ENCODE measurements at places on chromosomes 12 and 14.

DNA sequence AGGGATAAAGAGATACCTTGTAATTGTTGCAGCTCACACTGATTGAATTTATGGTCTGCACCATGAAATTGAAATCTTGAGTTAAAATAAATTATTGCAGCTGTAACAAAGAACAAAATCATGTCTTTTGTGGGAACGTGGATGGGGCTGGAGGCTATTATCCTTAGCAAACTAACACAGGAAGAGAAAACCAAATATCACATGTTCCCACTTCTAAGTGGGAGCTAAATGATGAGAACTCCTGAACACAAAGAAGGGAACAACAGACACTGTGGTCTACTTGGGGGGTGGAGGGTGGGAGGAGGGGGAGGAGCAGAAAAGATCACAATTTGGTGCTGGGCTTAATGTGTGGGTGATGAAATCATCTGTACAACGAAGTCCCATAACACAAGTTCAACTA, 22.6 kb downstream of the ERP27 start:
- no peak for DNase-seq

DNA sequence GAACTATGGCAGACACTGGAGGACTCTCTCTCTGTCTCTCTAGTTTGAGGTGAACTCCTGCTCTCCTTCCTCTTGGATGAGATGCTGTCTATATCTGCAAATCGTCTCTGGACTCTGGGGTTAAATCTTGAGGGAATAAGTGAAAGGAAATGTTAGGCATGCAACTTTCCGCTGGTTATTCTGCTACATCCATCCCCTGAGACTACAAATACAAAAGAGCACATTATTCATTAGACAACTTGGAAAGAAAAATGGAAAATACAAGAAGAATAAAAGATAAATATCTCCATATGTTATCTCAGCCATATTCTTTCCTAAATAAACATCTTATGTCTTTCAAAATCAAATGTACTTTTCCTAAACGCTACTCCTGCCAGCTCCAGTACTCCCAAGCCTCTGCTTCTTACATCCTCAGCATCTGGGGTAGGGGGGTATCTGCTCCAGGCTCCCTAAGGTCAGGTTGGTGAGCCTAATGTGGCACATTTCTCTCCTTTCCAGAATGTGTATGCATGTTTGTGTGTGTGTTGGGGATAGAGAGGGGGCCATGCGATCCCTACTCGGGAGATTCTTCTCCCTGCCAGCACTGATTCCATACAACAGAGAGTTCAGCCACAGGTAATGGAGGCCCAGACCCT, 102.9 kb upstream of the FSCB start:
- no peak for DNase-seq

DNA sequence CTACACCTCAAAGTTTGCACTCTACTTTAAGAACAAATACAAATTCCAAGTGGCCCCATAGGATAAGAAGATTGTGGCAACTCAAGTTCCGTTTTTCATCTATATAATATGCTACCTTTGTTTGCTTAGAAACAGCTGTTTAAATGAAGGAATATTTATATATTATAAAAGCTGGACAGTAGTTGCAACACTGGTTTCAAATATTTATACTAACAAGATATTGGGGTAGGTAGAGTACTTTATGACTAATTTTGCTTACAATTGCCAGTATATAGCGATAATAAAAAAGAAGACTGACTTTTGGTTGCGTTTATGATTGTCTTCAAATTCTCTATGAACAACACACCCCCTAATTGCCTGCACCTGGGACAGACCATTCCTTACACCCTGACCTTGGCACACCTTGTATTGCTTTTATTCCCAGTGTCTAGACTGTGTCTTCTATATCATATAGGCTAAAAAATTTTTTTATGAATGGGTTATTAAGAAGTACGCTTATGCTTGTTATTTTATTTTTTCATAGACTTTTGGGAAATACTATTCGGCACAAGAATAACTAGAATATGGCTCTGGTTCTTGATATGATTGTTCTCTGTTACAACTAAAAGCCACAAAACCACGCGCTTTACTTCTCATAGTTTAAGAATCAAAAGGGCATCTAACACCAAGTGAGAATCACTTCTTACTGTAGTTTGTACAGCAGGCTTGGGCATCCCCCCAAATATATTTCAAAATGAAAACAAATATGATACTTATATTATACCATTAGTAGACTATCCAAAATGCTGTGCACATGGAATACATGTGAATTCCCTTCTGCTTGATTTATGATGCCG, 455.4 kb upstream of the DCN start:
- no peak for DNase-seq

DNA sequence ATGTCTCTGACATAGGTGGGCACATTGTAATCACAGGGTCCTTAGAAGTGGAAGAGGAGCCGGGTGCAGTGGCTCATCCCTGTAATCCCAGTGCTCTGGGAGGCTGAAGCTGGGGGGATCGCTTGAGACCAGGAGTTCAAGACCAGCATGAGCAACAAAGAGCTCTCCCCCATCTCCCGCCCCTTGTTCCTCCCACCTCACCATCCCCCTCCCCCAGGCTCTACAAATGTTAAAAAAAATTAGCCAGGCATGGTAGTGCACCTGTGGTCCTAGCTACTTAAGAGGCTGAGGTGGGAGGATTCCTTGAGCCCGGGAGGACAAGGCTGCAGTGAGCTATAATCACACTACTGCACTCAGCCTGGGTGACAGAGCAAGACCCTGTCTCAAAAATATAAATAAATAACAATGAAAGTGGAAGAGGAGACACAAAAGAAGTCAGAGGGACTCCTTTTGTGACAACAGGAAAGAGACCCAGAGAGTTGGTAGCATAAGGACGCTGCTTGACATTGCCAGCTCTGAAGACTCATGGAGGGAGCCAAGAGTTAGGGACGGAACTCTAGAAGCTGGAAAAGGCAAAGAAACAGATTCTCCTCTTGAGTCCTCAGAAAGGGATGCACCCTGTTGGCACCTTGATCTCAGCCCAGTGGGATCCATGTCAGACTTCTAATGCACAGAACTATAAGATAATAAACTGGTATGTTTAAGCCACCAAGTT, 29.6 kb upstream of the CSRP2 start:
- DNase-seq, result no peak

DNA sequence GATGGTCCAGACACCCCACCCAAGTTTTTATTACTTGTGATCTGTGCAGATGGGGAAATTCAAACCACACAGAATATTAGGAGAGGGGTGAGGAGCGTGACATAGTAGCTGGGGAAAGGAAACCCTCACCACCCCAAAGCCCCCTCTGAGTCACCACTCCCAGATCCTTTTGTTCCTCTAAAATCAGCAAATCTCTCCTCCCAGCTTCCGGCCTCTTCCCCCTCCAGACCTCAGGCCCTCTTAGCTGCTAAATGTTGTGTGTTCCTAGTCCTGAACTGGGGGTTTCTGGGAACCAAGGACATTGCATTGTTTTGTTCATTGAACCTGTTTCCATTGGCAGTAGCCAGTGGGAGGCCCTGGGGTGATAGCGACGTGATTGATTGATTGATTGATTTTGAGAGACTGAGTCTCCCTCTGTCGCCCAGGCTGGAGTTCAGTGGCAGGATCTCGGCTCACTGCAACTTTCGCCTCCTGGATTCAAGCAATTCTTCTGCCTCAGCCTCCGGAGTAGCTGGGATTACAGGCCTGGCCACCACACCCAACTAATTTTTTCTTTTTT, 5.9 kb upstream of the ORAI1 start:
- no peak for DNase-seq

- no peak for DNase-seq
These were observed 915.8 kb downstream of the VRK1 start for GRCh38 chr14:97713023-97713422.

- DNase-seq, result no peak
These were observed 249.3 kb upstream of the KRR1 start for GRCh38 chr12:75760573-75761294.

DNA sequence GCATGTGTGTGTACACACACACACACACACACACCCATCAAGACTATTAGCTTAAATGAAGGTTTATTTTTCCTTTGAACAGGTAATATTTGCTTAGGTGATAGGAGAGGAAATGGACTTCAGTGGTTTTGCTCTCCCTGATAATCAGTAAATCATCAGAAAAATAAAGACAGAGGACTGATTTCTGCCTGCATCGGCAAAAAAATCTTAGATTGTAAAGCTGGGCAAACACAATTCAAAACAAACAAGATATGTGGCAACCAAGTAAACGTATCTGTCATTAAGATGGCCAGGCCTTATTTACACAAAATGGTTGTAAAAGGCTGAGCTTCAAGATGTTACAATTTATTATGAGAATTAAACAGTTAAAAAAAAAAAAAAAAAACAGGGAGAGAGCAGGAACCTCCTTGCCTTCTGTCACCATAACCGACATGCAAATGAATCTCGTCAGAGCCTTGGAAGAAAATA, 31.3 kb downstream of the PRKD1 start:
- no peak for DNase-seq

DNA sequence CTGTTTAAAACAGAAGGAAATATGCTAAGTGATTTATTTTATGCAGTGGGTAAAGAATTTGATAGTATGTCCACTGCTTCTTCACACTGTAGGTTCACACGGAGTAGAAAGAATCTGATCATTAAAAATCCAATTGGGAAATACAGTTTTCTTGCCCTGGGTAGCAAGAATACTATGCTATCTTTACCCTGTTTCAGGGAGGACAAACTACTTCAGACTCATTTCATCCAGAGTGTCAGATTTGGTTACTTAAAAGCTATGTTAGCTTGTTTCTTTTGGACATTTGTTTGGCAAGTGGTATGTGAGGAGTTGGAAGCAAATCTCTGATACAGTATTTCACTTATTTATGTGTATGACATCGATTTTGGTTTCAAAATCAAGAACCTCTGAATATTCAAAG, 4.3 kb downstream of the FRS2 start:
- DNase-seq, result no peak

DNA sequence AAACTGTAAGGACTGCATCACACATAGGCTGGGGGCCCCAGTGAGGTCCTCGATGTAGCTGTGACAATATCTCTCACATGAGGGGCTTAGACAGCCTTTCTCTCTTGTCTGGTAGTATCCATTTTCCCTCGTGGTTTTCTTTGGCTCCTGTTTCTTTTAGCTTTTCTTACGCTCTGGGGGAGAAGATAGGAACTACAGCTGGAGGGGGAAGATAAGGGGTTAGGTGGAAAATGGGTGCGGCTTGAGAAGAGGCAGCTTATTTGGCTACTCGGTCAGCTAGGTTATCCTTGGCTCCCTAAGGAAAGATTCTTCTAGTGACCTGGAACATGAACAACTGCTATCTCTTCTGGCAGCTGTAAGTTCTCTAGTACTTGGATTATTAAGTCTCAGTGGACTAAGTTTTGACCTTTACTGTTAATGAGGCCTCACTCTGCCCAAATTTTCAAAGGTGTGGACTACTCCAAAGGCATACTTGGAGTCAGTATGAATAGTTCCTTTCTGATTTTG, 28.7 kb upstream of the CPNE8 start:
- DNase-seq, result no peak

GRCh38 chr12:71642264-71642663, 21.4 kb downstream of the ZFC3H1 start:
- no peak for DNase-seq

DNA sequence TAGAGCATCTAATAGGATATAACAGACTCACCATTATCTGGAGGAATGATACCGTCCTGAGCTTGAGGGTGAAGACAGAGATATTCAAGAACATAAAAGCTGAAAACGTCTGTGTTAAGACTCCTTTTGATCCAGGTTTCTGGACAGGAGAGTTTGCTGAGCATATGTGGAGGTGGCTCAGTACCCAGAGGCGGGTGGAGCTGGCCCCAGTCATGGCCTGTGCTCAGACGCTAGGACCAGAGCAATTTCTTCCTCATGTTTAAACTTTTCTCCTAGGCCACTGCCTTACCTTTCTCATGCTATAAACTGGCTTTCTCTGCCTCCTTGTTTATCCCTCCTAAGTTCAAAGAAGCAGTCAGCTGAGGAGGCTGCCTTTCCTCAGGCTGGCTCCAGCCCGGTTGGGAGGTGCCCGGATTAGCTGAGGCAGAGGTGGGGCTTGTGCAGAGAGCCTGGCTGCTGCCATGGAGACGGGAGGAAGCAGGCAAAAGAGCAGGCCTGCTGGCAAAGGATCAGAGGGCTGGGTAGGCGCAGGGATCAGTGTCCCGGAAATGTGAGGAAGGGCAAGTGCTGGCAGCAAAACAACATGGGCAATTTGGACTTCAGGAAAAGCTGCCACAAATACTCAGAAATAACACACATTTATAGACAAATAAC, 13.7 kb downstream of the COA8 start:
- peak; percentile 93 for DNase-seq

DNA sequence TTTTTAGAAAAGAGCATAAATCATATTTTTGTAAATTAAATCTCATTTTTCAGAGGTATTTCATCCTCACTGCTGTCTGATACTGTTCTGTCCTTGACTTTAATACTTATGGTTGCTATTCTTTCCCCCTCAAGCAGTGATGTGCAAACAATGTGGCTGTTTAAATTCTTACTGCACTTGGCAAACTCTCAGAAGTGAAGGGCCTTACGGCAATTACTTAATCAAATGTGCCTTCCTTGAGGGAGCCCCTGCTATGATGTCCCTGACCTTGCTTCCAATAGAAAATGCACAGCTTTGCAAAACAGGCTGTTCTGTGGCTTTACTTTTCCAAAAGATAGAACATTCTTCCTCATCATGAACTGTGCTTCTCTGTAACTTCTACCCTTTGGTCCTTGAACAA, 35.2 kb downstream of the UBE3B start:
- DNase-seq, result no peak

DNA sequence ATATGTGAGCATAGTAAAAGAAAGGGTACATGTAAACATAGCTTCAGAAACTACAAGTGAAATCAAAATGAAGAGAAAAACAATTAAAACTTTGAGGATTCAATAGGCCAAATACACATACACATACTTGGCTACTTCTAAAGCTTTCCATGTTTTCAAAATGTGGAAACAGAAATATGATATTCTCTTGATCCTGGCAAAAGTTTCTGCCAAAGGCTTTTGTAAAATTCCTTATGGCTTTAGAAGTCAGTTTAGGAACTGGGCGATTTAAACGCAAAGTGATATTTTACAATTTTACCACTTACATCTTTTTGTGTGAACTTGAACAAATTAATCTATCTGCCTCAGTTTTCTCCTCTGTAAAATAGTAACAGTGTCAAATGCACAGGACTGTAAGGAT, 756.4 kb downstream of the C12orf50 start:
- DNase-seq, result no peak

- no peak for DNase-seq
These were observed 96.0 kb downstream of the GPHN start for GRCh38 chr14:66603945-66604344.

- peak; percentile 29 for DNase-seq
These were observed 22.1 kb upstream of the NINJ2 start for GRCh38 chr12:685388-685787.

GRCh38 chr14:101635749-101636560, 74.7 kb downstream of the DIO3 start:
- peak; percentile 3 for DNase-seq

DNA sequence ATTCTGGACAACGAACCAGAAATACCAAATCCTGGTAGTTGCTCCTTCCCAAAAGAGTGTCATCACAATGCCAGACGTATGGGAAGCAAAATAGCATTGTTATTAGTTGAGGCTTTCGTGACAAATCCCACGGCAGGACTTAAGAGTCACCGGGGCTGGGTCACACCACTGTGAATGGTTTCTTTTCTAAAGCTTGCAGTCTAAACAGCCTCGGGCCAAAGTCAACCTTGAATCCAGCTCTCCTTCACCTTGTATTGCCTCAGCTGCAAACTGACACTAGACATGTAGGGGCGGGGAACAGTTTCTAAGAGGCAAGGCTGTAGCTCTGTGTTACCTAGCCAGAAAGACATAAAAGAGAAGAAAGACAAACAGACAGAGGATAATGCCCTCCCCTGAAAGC, 734.8 kb downstream of the MED13L start:
- no peak for DNase-seq

GRCh38 chr14:24417832-24418491, 11.5 kb downstream of the CBLN3 start:
- DNase-seq, result no peak
